ENCODE measurements at places on chromosomes 2 and 18.
A peak's percentile ranks its signal among the peaks of the same experiment; 100 is the strongest.

DNA sequence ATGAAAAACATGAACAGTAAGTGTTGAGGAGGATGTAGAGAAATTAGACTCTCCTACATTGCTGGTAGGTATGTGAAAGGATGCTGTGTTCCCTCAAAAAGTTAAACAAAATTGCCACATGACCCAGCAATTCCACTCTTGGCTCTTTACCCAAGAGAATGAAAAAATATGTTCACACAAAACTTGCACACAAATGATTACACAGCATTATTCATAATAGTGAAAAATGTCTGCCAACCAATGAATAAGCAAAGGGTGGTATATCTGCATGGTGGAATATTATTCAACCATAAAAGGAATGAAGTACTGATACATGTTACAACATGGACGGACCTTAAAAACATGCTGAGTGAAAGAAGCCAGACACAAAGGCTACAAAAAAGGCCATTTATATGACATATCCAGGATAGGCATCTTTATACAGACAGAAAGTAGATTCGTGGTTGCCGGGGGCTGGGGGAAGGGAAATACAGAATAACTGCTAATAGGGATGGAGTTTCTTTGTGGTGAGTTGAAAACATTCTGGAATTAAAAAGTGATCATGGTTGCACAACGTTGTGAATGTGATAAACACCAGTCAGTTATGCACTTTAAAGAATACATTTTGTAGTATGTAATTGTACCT is 85.4 kb upstream of the MYO3B start:
- DNase-seq, result no peak

DNA sequence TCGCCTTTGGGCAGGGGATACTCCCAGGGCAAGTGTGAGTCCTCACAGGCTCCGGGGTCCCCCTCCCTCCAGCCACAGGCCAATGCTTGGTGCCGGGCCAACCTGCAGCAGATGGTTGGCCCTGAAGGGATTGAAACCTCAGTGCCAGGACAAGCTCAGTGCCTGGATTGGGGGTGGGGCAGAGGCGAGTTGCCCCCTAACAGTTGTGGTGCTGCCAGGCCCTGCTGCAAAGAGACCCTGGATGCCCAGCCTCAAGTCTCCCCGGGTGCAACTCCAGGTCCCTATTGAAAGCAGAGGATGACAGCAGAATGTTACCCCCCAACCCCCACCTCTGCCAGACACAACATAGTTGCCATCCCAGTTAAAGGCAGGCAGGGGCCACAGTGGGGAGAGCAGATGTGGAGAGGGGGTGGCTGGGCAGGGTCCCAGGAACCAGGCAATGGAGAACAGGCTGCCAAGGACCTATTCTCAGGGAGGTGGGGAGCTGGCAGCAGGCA is 9.5 kb upstream of the RNF103 start:
- no peak for DNase-seq

GRCh38 chr2:142862847-142863246 is 14.6 kb upstream of the KYNU start:
- DNase-seq, result no peak

- DNase-seq, result peak; percentile 39
Observed at GRCh38 chr2:106053116-106053515, 141.0 kb downstream of the UXS1 start.

- DNase-seq, result no peak
Observed at GRCh38 chr2:240630771-240631547, 5.7 kb downstream of the GPR35 start.

DNA sequence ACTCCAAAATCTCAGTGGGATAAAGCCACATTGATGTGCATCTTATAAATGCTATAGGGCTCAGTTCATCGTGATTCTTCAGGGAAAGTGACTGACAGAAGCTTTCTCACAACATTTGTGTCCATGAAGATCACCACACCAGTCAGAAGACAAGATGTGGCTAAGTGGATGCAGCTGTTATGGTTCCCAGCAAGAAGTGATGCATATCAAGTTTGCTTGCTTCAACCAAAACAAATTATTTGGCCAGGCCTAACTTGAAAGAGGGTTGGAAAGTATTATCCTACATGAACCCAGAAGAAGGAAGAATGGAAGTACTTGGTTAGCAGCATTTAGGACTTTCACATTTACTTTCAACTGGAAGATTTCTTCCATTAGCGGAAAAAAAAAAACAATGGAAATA is 210.0 kb upstream of the ACVR2A start:
- no peak for DNase-seq

DNA sequence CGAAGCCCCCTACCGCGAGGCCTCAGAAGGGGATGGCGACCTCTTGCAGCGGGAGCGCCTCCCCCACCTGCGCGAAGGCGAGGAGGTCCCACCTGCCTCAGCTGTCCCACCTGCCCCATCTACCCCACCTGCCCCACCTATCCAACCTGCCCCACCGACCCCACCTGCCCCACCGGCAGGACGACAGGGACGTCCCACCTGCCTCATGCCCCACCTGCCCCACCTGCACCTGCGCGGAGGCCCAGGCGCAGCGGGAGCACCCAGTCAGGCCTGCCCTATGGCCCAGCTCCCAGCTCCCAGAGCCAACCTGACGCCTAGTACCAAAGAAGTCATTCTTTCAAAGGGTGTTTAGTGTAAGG is 489.1 kb upstream of the SMIM21 start:
- no peak for DNase-seq

DNA sequence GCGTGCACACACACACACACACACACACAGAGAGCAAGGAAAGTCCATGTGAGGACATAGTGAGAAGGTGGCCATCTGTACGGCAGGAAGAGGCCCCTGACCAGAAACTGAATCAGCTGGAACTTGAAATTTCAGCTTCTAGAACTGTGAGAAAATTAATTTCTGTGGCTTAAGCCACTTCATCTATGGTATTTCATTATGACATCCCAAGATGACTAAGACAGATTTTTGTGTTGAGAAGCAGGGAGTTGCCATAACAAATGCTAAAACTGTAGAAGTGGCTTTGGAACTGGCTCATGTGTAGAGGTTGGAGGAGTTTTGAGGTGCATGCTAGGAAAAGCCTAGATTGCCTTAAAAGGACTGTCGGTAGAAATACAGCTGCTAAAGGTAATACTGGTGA is 63.4 kb upstream of the ZBTB7C start:
- no peak for DNase-seq

DNA sequence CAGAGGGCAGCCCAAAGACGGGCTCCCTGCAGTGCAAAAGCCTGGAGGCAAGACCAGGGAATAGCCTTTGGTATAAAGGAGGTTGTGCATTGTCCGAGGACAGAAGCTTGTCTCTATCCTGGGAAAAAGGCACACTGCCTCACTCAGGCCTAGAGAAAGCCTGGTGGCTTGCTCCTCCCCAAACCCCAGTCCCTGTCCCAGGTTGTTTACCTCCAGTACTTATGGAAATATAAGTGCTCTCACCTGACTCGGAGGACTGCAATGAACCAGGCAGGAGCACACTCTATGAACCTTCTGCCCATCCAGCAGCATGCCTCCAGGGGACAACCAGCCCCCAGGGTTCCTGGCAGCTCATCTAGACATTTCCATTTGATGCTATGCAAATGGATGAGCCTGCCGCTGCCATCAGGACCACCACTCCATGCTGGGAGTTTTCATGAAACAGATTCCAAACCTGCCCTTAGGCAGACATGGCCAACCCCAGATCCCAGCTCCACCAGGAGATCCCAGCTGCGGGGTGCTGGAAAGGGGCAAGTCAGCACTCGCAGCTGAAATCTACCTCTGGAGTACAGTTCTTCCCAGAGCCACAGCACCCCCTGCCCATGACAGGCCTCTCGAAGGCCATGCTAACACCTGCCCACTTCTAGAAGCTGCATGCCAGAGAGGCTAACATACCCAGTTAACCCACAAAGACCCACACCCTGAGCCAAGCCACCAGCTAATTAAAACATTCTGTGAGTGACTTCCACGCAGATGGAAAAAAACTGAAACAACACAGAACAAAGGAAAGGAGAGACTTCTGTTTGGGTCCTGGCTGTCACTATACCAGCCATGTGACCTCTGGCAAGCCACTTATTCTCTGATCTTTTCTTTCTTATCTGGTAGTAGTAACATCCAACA is 101.7 kb downstream of the TTC32 start:
- no peak for DNase-seq

DNA sequence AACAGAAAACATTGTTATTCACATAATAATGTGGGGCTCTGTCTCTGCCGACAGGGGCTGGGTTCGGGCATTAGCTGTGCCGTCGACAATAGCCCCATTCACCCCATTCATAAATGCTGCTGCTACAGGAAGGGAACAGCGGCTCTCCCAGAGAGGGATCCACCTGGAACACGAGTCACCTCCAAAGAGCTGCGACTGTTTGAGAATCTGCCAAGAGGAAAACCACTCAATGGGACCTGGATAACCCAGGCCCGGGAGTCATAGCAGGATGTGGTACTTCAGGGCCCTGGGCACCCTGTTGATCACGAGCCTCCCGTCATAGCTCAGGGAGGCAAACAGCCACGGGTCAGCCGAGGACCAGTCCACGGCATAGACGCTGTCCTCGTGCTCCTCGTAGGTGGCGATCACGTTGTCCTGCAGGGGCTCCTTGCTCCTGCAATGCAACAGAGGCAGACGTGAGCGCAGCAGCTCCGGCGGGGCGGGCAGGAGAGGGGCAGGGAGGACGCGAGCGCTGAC is 188.5 kb downstream of the EIPR1 start:
- no peak for DNase-seq

- no peak for DNase-seq
Observed at GRCh38 chr2:152920846-152921245, 202.4 kb downstream of the ARL6IP6 start.

DNA sequence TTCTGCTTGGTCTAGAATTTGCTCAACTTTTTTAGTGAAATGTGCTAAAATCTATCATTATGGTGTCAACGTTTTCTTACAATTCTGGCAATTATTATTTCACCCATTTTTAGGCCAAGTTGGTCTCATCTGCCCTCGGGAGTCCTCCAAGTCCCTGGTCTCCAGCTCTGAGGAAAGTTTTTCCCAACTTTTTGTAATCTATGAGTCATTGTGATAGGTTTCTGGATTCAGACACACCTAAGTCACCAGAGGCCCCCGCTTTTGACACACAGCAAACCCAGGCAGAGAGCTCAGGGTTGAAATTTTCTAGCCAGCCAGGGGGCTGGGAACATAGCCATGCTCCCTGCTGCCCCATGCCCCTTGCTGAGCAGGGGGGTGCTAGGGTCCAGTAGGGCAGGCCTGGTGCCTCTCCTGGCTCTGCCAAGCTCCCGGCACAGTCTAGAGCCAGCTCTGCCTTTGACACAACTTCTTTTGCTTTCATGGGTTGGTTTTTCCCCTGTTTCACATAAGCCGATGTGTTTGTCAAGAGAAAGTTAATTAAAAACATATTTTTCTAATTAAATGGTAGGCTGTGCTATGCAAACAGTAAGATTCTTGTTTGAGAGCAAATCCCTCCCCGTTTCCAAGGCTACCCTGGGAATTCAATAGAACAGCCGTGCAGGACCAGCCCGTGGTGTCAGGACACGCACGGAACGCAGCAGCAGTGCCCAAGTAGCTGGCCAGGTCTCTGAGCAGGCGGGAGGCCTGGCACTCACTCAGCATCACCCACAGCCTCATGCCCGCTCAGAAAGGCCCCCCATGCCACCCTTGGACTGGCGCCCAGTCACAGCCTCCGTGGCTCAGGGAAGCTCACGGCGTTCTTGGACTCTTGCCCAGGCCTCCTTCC is 25.5 kb upstream of the SNED1 start:
- peak; percentile 54 for DNase-seq

DNA sequence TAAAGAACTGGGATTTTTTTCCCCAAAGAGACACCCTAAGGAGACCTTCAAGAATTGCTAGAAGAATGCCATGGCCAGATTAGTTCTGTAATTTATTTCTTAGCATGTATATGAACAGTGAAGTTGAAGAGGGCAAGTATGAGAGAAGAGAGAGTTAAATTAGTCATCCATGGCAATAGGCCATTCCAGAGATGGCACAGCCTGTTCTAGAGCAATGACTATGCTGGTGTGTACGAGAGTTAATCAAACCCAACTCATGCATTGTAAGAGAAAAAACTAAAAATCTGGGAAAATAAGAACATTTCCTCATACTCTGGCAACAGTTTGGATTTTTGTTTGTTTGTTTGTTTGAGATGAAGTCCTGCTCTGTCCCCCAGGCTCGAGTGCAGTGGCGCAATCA is 112.1 kb upstream of the PIK3C3 start:
- no peak for DNase-seq

- no peak for DNase-seq
Observed at GRCh38 chr2:208781166-208781565, 374.6 kb downstream of the PTH2R start.

DNA sequence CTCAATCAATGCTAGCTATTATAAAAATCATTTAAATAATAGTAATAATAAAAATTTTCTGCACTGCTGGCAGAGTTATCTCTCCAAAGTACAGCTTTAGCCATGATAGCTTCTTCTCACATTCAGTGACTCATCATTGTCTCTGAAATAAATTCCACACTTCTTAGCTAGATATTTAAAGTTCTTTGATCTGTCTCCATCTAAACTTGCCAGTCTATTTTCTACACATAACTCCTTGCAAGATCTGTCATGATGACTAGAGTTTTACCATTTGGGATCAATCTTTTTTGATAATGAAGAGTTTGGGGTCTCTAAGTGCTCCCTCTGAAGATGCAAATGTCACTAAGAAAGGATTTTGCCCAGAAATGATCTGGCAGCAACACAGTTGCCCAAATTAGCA is 155.4 kb upstream of the LHCGR start:
- DNase-seq, result no peak

GRCh38 chr2:230947235-230947576 is 22.2 kb upstream of the GPR55 start:
- no peak for DNase-seq

DNA sequence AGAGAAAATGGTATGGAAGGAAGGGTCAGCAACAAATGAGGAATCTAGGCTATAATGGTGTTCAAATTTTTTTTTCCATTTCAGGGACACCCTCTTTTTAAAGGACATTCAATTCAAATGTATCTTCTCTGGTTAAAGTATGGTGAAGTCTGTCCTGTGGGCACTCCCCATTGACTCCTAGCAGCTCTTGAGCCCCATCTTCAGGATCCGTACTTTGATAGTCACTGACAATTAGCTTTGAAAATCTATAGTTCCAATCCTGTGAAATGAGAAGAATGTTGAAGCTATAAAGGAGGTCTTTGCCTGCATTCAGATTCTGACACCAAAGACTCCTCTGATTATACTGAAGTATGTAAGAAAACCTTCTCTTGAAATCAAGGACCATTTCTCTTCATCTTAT is 43.3 kb downstream of the KCNH7 start:
- no peak for DNase-seq

DNA sequence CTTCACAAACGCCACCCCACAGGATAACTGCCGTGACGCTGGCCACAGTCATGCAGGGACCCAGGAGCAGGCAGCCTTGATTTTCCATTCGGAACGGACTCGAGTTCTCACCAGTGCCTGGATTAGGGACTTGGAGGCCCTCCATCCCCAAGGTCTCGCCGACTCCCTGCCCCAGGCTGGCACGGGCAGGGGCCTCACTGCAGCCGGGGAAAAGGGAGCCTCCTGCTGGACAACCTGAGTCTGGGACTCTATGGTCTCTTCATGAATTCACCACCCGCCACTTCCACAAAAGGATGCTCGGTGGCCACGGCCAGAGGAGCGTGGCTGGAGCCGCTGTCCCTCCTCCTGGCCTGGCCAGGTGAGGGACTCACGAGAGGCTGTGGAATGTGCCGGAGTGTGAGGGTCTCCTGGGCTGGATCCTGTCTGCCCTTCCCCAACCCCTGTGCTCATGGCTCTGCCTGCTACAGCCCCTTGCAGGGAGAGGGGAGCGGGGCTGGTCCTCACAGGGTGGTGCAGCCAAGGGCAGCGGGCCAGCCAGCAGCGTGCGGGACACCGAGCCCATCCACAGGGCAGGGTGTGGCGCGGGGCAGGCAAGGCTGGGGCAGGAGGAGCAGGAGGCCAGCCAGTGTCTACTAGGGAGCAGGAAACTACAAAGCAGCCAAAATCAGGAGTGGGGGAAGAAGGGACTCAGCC is 42.3 kb downstream of the AQP12A start:
- no peak for DNase-seq
